PC-9 (cell line): ENCODE measurements at places on chromosomes 1 and 21. TPM values are rescaled to one million over a fixed set of nuclear protein-coding genes. Genes with fewer than 3 reads are reported as not detected.

DNA sequence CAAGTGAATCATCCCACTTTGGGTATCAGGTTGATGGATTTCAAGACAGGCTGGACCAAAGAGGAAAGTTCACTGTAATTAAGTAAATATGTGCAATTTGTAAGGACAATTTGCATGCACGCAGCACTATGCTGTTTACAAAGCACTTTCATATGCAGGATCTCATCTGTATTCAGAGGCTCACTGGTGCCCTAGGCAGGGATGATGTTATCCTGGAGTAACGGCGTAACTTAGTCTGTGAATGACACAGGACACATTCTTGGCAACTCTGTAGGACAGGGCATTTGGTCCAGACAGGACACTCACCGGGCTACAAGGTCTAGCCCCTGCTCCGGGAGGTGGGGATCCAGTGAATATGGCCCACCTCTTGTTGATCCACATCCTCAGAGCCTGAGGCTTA, 365.4 kb upstream of the DUSP10 start:
- DNase-seq = no peak

CCDC27 gene
- total RNA-seq = not detected in 2 replicates

IGSF21 gene
- total RNA-seq = not detected in 2 replicates

CHIA gene
- total RNA-seq = not detected in 2 replicates

RHEX gene
- not detected in 2 replicates for total RNA-seq

DNA sequence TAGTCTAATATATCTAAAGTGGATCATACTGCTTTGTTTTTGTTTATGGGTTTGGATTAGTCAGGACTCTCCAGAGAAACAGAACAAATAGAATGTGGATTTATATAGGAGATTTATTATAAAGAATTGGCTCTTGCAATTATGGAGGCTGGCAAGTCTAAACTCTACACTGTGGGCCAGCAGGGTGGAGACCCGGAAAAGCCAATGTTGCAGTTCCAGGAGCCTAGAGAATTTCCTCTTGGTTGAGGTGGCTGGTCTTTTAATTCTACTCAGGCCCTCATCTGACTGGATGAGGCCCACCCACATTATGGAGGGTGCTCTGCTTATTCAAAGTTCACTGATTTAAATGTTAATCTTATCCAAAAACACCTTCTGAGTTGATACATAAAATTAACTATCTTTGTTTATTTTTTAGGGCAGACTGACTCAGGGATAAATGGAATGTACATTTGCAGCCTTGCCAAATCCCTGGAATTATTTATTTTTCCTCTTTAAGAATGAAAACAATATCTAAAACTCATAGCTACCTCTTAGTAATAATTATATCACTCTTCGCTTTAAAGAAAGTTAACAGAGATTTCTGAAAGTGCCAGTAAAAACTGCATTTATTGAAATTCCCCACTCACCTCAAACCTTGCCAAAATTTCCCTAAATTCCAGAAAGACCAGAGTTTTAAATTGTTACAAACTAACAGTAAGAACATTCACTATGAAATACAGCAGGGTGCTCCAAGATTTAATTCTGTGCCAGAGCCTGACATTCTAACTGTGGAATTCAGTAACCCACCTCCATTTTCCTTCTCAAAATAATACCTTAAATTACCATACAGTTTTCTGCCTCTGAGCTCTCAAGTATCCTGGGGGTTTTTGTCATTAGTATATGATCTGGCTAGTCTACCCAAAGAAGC, 36.6 kb upstream of the SSX2IP start:
- DNase-seq = no peak

LORICRIN gene
- not detected in 2 replicates for total RNA-seq

GRCh38 chr1:218480137-218480536, 135.0 kb downstream of the TGFB2 start:
- DNase-seq = no peak

IQCC gene
- total RNA-seq = 4.9 and 5.0 TPM in 2 replicates

DNM3 gene
- total RNA-seq = 0.78 and 1.7 TPM in 2 replicates

DNA sequence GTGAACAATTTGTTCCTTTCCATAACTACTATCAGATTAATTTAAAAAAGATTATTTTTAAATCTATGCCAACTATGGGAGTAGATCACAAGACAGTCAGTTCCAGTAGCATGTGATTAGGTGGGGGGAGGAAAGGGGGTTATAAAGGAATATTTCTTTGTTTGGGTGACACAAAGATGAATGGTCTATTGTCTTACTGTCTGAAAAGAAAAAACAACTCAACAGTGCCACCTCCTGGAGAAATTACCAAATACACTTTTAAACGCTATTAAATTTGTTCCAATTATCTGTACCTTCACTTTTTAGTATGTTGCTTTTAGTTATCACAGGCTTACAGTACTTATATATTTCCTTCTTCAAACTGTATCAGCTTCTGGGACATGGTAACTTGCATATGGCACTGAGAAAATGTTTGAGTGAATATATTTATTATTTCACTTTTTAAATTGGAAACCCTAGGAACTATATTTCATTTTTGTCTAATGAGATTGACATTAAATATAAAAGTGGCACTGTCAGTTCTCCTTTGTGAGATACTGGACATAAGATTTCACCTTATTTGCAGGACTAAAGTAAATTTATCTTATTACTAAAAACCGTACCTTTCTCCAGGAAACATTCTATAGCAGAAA, 1.7 kb upstream of the SORT1 start:
- no peak for DNase-seq

TTC39A gene
- 7.3 and 10.4 TPM in 2 replicates for total RNA-seq

GRCh38 chr1:183466781-183467180, 5.5 kb upstream of the SMG7 start:
- DNase-seq = no peak

LINGO4 gene
- total RNA-seq = not detected in 2 replicates

SLAMF9 gene
- total RNA-seq = 0.58 and 0.94 TPM in 2 replicates

NOL9 gene
- 17.6 and 28.4 TPM in 2 replicates for total RNA-seq

GRCh38 chr1:89974696-89975470, 20.0 kb upstream of the ZNF326 start:
- peak; percentile 85 for DNase-seq

GRCh38 chr1:184627007-184627341, 127.7 kb downstream of the EDEM3 start:
- DNase-seq = no peak

- DNase-seq = peak; percentile 41
These were observed 84.2 kb downstream of the LBR start for GRCh38 chr1:225343618-225344017.

- DNase-seq = no peak
These were observed 102.0 kb upstream of the VANGL1 start for GRCh38 chr1:115539736-115540135.

DNA sequence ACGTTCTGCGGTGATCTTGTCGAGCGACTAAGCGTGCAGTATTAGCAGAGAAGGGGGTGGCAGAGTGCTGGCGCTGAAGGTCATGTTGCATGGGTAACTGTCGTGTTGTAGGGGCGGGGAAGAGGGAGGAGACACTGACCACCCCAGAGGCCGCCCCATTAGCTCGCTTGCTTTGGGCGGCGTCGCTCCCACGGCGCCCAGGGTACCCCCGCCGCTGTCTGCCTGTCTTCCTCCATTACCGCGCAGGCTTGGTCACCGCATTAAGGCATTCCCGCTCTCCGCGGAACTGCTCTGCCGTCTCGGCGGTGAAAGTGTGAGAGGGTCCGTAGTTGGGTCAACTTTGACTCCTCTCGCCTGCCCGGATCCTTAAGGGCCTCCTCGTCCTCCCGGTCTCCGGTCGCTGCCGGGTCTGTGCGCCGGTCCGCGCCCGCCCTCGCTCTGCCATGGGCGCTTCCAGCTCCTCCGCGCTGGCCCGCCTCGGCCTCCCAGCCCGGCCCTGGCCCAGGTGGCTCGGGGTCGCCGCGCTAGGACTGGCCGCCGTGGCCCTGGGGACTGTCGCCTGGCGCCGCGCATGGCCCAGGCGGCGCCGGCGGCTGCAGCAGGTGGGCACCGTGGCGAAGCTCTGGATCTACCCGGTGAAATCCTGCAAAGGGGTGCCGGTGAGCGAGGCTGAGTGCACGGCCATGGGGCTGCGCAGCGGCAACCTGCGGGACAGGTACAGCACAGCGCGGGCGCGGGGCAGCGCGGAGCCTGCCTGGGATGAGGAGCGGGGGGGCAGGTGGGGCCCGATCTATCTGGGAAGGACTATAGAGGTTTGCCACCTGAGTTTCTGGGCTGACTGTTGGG, at the start of gene MTARC2:
Gene MTARC2, plus strand, starts transcription at position 234 of the 846 bp plus-strand sequence. Its CDS starts 210 bp downstream, at position 444.
- DNase-seq = peak; percentile 79

- DNase-seq = no peak
These were observed 14.8 kb upstream of the S1PR1 start for GRCh38 chr1:101221945-101222429.

- no peak for DNase-seq
These were observed 2.2 kb upstream of the CD1B start for GRCh38 chr1:158333405-158334155.

- DNase-seq = no peak
These were observed 169.2 kb downstream of the DHRS3 start for GRCh38 chr1:12448746-12449177.

ZNF695 gene
- 9.5 and 9.8 TPM in 2 replicates for total RNA-seq

DNA sequence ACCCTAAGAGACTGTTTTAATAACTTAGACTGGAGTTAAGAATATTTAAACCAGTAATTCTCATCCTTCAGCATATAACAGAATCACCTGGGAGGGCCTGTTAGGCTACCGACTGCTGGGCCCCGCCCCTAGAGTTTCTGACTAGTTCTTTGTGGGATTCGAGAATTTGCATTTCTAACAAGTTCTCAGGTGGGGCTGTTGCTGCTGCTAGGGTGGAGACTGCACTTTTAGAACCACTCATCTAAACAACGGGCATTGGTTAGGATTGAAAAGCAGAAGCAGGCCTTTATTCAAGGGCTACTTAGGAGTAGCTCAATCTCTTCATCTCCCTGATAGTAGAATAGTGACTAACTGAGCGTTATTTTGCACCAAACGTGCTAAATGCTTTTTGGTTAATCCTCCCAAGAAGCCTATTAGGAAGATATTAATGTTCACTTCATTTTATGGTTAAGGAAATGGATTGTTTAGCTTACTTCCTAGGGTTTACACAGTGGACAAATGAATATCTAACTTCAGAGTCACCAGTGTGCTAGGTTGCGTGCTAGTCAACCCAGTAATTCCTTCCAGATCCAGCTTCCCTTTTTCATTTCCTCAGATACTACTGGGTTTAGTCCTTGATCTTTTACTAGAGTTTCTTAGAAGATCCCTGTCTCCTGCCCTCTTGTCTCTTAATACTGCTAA, 31.1 kb upstream of the UAP1 start:
- DNase-seq = no peak

SORT1 gene
- 25.7 and 27.9 TPM in 2 replicates for total RNA-seq

DNA sequence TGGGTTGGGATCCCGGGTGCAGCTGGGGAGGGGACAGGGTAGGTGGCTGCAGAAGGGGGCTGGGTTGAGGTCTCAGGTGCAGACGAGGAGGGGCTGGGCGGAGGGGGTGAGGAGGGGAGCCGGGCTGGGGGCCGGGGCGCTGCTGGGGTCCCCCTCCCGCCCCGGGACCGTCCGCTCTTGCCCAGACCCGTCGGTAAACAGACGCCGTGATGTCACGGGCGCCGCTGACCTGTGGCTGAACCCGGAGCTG, 22.3 kb downstream of the DHRS3 start:
- no peak for DNase-seq

- DNase-seq = no peak
These were observed 126.4 kb downstream of the VPS13D start for GRCh38 chr1:12356004-12356890.

FAM163A gene
- not detected in 2 replicates for total RNA-seq

- no peak for DNase-seq
These were observed 240.6 kb downstream of the DSCAM start for GRCh38 chr21:40606341-40606740.

- no peak for DNase-seq
These were observed 66.8 kb upstream of the JUN start for GRCh38 chr1:58850636-58851035.

DNA sequence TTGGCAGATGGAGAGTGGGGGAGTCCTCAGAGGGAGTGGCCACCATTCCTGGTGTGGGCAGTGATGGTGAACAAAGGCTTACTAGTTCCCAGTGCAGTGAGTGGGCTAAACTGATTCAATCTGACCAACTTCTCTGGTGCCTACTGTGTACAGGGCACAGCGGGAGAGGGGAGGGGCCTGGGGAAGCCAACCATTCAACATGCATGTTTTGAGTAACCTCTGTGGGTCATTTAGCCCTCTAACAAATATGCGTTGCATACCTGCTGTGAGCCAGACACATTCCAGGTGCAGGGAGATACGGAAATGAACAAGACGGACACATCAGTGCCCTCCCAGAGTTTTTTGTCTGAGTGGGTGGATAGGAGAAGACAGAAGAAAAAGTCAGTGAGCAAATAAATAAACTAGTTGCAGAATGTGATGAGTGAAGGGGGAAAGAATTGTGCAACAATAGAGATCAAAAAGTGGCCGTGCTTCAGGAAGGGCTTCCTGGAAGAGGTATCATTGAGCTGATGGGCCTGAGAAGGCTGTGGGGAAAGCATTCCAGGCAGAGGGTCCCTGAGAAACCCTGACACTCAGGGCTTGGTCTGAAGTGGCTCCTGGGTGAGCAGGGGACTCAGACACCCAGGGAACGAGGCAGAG, 78.8 kb downstream of the EPHB2 start:
- DNase-seq = peak; percentile 56
